ENCODE measurements at places on chromosomes 3 and 15.

DNA sequence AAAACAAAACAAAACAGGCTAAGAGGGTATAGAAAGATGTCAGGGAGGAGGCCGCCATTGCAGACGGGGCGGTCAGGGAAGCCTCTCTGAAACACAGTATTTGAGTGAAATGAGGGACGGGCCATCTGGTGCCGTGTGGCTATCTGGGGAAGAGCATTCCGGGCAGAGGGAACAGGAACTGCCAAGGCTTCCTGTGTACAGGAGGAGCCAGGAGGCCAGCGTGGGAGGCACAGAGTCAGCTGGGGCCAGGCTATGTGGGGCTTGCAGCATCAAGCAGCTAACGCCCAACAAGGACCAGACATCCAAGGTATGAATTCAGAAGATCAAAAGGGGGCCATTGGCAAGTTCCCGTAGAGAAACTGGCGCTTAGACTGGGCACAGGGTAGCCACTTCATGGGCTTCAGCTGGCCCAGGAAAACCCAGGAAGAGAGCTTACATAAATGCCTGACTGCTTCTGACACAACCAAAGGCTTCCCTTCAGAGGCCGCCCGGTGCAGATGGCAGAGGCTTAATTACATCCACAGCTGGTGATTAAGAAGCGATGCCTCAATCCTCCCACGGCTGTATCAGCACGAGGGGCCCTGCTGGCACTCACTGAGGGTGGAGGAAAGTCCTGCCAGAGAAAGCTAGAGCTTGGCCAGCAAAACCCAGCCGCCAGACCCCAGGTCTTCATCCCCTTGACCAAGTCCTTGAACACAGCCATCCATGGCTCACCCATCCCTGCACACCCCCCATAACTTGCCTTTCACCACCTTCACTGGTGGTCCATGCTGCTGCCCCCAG lies 144.9 kb downstream of the MEGF11 start:
- no peak for DNase-seq

DNA sequence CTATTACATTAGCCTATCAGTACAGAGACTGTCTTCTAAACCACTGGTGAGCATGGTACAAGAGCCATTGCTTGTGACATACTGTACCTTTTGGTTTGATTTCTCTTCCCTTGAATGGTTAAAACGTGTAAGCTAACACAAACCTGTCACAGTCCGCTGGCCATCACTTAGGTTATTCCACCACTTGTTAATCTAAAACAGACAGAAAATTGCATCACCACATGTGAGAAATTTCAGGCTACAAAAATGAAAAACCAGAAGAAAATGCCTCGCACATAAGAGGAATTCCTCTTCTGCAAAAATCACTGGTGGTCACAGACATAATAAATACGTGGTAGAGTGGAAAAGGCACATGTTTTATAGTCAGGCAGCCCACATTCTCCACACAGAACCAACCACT lies 22.1 kb downstream of the PARL start:
- no peak for DNase-seq

DNA sequence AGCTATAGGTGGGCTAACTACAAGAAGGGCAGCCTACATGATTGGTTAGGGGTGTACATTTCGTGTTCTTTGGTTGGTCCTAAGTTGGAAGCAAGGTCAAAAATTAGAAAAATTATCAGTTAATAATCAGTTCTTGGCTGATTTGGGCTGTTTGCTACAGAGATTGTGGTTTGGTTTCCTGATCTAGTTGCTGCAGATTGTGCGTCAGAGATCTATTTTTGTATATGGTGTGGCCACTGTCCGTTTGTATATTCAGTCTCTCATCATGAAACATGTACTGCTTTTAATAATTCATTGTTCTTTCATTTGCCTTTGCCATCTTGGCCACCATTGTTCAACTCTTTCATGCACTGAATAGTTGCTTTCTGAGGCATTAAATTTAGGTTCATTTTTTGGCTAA lies 80.9 kb downstream of the LRRC3B start:
- no peak for DNase-seq

DNA sequence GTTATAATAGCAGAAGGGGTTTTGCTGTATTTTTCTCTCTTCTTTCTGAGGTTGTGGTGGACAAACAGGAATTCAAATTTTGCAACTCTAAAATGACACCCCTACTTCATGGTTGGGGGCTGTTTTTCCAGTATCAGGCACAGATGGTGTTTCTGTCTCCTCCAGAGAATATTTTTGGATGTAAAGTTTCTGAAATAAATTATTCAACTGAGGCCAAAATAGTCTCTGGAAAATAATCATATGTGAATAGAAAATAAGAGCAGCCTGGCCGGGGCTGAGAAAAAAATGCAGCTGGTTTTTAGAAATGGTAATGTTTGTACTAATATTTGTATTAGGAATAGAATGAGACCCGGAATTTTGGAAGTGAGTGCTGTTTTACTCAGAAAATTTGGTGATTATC lies 121.3 kb upstream of the ADAMTS9 start:
- no peak for DNase-seq

GRCh38 chr15:51840692-51841091 lies 11.2 kb downstream of the TMOD3 start:
- no peak for DNase-seq

GRCh38 chr3:10437995-10438901 lies 67.1 kb downstream of the ATP2B2 start:
- no peak for DNase-seq

DNA sequence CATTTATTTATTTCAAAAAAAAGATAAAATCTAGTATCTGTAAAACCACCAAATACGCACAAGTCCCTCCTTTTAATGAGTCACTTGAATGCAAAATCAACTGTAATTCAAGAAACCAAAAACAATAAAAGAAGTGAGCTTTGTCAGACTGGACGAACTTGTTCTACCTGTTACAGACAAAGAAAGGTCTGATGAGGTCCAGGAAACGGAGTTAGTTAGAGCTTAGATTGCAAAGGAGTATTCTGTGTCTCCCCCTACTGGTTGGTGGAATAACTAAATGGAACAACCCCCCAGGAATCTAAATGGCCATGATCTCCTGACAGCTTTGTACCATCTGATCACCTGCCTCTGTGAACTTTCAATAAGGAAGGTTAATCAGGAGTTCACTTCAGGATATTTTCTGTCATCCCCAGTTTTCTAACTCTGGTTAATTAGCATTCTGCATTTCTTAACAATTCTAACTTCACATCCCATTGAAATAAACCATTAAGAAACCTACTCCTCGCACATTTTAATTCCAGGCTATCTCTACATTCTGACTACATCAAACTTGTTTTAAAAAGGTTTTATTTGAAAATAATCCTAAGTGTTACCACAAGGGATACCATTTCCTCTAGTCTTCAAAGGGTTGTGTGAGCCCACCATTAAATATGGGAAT lies 333.0 kb upstream of the SATB1 start:
- peak; percentile 8 for DNase-seq

- no peak for DNase-seq
These were observed 19.8 kb downstream of the ADAMTS9 start for GRCh38 chr3:64667887-64668581.

DNA sequence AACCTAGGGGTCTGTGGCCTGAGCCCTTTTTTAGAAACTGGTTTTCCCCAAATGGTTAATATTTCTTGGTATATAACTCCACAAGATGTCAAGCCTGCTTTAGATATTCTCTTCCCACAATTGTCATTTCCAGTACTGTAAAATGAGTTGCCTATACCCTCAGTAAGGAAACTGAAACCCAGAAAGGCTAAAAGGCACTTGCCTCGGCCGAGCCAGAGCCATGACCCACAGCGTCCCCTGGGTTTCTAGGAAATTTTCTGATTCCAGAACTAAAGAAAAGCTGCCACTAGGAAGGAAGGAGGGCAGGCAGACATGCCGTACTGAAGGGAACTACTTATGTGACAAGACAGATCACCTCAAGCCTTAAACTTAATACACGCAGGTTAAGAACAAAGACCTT lies 59.1 kb downstream of the ATP8B4 start:
- no peak for DNase-seq

- DNase-seq: no peak
These were observed 32.7 kb downstream of the LYZL4 start for GRCh38 chr3:42377681-42378080.
